ENCODE measurements at places on chromosomes 12 and 14. TPM values are rescaled to one million over a fixed set of nuclear protein-coding genes. Genes with fewer than 3 reads are reported as not detected.

The CLEC2B gene
- 0.17 TPM for total RNA-seq

The FOXG1 gene
- not detected for total RNA-seq

The DTX3 gene
- total RNA-seq = 1.6 TPM

The C12orf50 gene
- total RNA-seq = 0.16 TPM

The PCED1B gene
- 10.3 TPM for total RNA-seq
